ENCODE measurements at places on chromosomes 1 and 21.

GRCh38 chr1:9251501-9251900 is 16.9 kb downstream of the H6PD start:
- DNase-seq, result no peak

- DNase-seq, result no peak
These were observed 135.1 kb upstream of the MAGI3 start for GRCh38 chr1:113255038-113255719.

- no peak for DNase-seq
These were observed at the start of gene CASZ1 for GRCh38 chr1:10796029-10796944. Gene CASZ1, minus strand, starts transcription at chr1:10796646. Its CDS starts 102,757 bp downstream, at chr1:10693889.

- DNase-seq, result no peak
These were observed 7.0 kb upstream of the POFUT2 start for GRCh38 chr21:45294509-45295291.

GRCh38 chr1:248183996-248184395 is 9.4 kb downstream of the OR2M2 start:
- no peak for DNase-seq

GRCh38 chr1:164635803-164636731 is 77.1 kb downstream of the PBX1 start:
- DNase-seq, result no peak

- no peak for DNase-seq
These were observed 25.7 kb downstream of the HEATR1 start for GRCh38 chr1:236578661-236579060.

DNA sequence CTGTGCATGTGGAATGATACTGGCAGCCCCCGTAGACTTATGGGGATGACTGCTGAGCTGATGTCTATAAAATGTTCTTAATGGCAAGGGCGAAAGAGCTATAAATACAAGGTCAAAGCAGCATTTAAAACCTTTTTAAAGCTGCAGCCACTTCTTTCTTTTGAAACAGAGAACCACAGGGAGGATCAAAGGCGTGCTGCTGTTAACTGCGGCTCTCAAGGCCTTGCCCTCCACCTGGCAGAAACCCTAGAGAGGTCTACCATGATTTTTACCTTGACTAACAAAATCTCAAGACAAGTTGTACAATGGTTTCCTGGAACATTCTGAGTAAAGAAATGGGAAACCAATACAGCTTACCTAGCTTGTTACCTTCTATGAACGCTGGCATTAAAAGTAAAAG is 89.7 kb downstream of the SLC45A1 start:
- DNase-seq, result no peak

DNA sequence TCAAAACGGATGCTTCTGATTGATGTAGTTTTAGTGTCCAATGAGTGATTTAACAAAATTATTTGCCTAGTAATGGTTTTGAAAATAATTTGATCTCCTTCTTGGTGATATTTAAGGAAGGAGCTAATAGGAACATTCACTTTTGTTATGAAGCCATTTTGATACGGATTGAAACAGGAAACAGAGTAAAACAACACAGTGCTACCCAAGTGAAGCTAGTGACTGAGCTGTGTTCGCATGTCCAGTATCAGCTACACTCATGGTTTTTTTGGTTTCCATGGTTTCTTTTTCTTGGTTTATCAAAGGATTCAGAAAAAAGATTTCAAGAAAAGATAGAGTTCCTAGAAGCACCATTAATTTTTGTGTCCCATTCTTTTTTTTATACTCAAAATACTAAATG is 40.1 kb upstream of the PLEKHO1 start:
- peak; percentile 80 for DNase-seq

- DNase-seq, result no peak
These were observed 24.8 kb downstream of the CCSAP start for GRCh38 chr1:229318056-229318455.

- no peak for DNase-seq
These were observed 94.4 kb upstream of the SLC45A1 start for GRCh38 chr1:8223526-8223925.

- DNase-seq, result no peak
These were observed 24.6 kb upstream of the NEK7 start for GRCh38 chr1:198132060-198132781.

DNA sequence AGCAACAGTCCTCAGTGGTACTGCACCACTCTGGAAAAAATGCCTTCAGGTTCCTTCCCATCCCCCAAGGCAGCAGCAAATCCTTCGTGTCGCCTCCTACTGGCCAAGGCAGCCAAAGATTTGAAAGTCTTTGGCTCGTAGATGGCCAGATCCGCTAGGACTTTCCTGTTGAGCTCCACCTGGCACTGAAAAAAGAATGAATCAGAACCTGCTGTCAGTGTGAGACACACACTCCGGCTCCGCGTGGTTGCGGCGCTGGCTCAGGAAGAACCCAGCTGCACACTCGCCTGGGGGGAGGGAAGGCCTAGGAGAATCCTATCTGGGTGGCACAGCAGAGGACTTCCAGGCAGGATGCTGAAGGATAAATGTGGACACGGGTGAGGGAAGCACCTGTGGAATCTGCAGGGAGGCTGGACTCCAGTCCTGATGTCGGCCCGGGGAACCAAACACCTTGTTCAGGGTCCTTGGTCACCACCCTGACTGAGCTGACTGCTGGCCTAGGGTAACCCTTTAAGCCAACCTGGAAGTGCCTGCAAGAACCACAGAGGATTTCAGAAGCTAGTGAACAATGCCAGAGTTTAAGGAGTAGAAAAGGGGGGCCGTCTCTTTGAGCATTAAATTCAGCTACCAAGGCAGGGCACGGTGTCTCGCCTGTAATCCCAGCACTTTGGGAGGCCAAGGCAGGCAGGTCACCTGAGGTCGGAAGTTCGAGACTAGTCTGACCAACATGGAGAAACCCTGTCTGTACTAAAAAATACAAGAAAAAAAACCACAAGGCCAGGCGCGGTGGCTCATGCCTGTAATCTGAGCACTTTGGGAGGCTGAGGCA is 3.2 kb upstream of the CCNL2 start:
- no peak for DNase-seq

- no peak for DNase-seq
These were observed 187.4 kb upstream of the ATP1B1 start for GRCh38 chr1:168918860-168919741.

GRCh38 chr1:171166361-171166760 is 18.7 kb upstream of the FMO2 start:
- DNase-seq, result no peak

DNA sequence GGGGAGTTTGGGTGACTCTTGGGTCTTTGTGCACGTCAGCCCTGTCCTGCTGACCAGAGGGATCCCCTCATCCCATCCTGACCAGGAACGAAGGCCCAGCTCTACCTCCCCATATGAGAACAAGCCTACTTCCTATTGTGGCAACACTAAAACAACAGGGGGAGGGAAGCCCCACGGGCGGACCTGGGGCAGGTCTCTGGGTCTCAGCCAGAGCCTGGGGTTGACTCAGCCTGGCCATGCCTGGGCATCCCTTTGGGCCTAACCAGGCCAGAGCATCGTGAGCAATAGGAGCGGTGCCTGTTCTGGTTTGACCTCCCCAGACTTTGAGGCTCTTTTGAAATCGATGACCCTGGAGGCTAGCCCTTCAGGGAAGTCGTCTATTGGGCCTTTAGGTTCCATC is 16.8 kb downstream of the RPS6KA1 start:
- no peak for DNase-seq

DNA sequence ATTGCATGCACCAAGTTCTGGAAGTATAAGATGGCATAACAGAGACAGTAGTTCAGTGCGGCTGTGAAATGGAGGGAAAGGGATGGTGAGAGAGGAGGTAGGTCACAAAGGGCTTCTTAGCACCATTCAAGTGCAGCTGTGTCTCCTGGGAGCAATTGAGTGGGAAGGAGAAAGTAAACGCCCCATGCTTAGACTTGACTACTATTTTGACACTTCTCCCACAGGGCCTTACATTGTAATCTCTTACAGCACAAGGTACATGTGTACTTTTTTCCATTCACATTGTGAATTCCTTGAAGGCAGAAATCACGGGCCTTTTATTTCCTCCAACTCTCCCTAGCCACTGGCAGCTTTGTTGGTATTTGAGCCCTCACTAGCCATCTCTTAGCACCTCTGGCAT is 239.6 kb upstream of the FOXD3 start:
- no peak for DNase-seq

- DNase-seq, result no peak
These were observed 391.0 kb downstream of the PTPRC start for GRCh38 chr1:199029855-199030254.

- no peak for DNase-seq
These were observed 14.7 kb downstream of the JUN start for GRCh38 chr1:58768971-58769808.

DNA sequence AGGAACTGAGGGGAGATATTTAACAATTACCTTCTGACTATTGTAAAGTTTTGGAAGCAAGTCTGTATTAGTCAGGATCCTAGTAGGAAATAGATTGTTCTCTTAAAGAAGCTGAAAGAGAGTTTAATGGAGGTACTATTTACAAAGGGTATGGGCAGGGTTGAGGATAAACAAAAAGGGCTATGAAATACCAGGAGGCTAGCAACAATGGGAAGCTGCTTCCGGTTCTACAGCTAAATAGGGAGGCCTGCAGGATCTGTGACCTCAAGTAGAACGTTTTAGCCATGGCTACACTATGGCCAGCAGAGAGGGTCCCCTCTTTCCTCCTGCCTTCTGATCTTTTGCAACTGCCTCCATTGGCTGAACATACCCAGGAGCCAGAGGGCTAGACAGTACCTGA is 117.7 kb downstream of the PDE4B start:
- DNase-seq, result no peak

DNA sequence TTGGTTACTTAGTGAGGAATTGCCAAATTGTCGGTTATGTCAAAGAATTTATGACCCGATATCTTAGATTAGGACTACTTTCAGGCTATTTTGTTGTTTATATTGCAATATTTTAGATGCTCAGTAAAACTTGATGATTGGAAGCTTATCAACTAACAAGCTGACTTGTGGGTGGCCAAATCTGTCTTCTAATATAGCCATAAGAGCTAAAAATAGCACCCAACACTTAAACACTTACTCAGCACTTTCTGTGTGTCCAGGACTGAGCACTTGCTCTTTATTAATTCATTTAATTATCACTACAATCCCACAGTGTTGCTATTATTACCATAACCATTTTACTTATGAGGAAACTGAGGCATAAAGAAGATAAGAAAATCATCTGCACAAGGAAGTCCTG is 50.4 kb downstream of the RWDD3 start:
- no peak for DNase-seq

GRCh38 chr1:61222240-61222639 is 139.9 kb downstream of the NFIA start:
- DNase-seq, result no peak
